ENCODE measurements at places on chromosomes 5 and 9.

GRCh38 chr5:132370181-132370970 is 866 bp downstream of the SLC22A5 start:
- no peak for DNase-seq

DNA sequence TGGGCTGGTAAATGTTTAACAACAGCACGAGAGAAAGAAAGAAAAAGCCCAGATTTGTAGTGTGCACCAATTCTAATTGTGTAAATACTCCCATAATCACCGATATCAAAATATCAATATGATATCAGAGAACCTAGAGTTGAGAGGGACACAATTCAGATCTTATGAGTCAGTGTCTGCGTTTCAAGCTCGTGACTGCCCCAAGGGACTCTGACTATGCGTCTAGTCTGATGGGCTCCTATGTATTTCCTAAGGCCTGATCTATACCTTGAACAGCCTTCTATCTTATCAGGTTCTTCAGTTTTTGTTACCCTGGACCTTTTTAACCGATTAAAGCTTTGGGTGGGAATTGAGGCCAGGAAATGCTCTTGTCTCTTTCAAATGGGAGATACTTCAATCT is 243.0 kb upstream of the SLC24A2 start:
- DNase-seq = no peak

DNA sequence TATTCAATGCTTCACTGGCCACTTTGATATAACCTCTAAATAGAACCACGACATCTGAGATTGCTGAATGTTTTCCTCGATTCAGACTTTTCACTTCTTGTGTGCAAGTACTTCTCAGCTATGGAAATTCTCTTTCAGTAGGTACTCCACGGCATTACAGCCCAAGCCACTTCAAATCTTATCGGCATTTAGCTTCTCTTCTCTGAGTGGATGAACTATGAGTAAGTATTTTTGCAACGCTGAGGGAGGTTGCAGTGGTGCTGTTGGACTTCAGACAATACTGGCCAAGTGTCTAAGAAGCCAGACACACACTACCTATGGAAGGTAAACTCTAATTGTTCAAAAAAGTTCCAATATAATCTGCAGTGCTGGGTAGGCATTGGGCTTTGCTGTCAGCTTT is 60.1 kb downstream of the FBN2 start:
- no peak for DNase-seq

DNA sequence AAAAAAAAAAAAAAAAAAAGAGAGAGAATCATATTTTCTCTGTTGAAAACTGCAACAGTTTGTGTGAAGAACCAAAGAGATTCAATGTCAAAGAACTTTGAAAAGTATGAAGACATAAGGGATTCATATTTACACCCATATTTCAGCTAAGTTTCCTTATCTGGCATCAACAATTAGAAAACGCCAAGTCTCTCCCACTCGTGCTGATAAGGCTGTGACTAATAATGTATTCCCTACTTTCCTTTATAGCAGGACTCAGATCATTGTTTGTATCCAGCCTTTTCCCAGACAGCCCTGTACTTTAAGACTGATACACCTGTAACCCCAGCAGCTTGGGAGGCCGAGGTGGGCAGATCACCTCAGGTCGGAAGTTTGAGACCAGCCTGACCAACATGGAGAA is 54.1 kb upstream of the STK32A start:
- DNase-seq = no peak

GRCh38 chr5:95812074-95812471 is 10.5 kb downstream of the GLRX start:
- DNase-seq = peak; percentile 51

- no peak for DNase-seq
These were observed 30.2 kb downstream of the LRRTM2 start for GRCh38 chr5:138844812-138845513.

- no peak for DNase-seq
These were observed 300.9 kb downstream of the NTRK2 start for GRCh38 chr9:84970432-84970831.

DNA sequence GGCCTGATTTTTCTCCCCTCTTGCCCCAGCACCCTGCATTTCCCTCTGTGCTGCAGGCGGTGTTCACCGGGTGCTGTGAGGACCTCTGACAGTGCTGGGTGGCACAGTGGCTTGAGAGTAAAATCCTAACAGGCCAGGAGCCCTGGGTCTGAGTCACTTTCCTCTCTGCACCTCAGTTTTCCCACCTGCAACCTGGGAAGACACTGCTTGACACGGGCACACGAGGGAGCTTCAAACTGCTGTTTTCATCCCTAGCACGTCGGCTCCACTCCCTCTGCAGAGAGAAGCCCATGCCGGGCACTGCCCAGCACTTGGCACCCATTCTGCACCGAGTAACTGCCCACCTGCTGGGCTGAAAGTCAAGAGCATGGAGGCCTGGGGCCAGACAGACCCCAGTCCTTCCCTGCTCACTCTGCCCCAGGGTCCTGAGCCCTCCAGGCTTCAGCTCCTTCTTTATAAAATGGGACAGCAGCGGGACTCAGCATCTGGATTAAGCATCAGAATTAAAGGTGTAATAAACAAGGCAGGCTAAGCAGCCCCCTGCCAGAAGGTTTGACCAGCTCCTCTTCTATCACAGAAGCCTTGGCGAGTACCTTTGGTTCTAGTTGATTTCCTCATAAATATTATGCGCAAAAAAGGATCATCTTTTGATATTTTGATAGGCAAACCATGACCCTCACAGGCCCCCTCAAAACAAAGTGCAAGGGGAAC is 5.2 kb downstream of the GFI1B start:
- no peak for DNase-seq
